IMR-90 (cell line): ENCODE measurements at places on chromosomes 5 and 9.
A peak's percentile ranks its signal among the peaks of the same experiment; 100 is the strongest.

- no peak for DNase-seq
Measured at GRCh38 chr9:17695482-17695881, 116.6 kb downstream of the SH3GL2 start.

GRCh38 chr9:87290241-87291052, 207.2 kb upstream of the DAPK1 start:
- DNase-seq = peak; percentile 83

- no peak for DNase-seq
Measured at GRCh38 chr9:105879181-105879580, 184.8 kb downstream of the TMEM38B start.

- no peak for DNase-seq
Measured at GRCh38 chr9:94568250-94568889, 13.5 kb downstream of the PCAT7 start.

DNA sequence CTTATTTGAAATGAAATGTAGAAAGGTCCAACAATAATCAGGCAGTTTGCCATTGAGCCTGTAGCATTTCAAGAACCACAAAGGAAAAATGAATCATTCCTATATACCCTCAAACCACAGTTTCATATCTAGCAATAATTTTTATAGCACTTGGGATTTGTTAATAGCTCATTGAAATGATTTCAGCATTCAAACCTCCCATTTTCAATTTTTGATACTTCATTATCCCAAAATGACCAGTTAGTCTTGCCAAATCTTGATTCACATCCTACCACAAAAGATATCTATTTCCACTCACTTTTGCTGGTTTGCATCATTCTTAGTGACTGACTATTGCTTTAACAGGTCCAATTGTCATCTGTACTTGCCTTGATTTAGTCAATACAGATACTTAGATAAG, 790.1 kb downstream of the TLE1 start:
- DNase-seq = peak; percentile 44
